ENCODE measurements at places on chromosomes 1 and 21.

GRCh38 chr1:84619383-84620102 is 45.3 kb upstream of the CTBS start:
- DNase-seq, result peak; percentile 44

GRCh38 chr1:11105586-11105985 is 5.9 kb upstream of the EXOSC10 start:
- no peak for DNase-seq

GRCh38 chr21:32844653-32845436 is 73.3 kb upstream of the PAXBP1 start:
- DNase-seq, result no peak

DNA sequence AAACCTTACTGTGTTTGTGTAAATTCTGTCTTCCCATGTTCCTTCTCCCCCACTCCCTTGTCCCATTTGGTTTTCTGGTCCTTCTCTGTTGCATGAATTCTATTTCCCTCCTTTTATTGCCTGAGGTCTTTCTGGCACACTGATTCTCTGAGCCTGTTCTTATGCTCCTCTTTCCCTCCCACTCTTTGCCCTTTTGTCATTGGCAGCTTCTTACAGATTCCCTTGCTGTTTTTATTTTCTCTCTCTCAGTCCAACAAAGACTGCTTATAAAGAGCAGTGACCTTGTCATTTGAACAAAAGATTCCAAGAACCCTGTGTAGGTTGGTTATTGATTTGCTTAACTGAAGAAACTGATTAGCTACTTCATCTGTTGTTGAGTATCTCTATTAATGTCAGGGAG is 49.7 kb downstream of the GPR52 start:
- no peak for DNase-seq

GRCh38 chr1:14553711-14554110 is 44.8 kb upstream of the KAZN start:
- DNase-seq, result no peak

GRCh38 chr1:206066479-206067171 is 13.7 kb downstream of the RHEX start:
- no peak for DNase-seq

DNA sequence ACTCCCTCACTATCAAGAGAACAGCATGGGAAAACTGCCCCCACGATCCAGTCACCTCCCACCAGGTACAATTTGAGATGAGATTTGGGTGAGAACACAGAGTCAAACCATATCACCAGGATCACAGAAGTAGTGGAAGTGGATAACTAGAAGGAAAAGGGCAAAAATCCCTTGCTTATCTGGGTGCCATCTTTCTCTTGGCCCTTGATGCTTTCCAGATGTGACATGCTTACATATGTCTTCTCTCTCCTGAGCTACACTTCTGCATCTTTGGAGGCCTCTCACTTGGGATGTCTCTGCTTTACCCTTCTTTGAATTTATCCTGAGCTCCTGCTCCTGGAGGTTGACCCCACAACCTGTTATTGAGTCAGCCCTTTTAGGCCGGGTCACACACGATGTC is 57.6 kb upstream of the APOBEC4 start:
- DNase-seq, result no peak

- no peak for DNase-seq
Measured at GRCh38 chr21:15728046-15728445, 1.7 kb upstream of the USP25 start.

DNA sequence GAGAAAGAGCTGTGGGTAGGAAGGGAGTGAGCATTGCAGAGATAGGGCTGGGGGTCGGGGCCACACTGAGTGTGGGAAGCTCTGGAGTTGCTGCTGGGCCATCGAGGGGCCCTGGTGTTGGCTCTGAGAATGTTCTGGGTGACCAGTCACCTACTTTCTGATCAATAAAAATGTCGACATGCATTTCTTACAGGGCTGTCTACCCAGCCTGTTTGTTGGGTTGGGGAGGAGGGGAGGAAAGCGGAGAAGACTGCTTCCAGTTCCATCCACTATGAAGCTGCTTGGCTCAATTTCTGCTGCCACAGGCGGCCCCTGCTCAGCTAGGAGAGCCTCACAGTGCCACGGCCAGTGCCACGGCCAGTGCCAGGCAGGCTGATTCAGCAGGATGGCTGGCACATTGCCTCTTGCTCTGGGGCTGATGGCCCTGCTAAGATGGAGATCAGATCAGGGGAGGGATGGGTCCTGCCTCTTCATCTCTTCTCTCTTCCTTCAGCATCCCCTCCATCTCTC is 3.0 kb upstream of the PADI3 start:
- no peak for DNase-seq

GRCh38 chr1:212525479-212526110 is 83.0 kb upstream of the ATF3 start:
- DNase-seq, result no peak

GRCh38 chr1:88401313-88401712 is 282.8 kb upstream of the PKN2 start:
- DNase-seq, result no peak

DNA sequence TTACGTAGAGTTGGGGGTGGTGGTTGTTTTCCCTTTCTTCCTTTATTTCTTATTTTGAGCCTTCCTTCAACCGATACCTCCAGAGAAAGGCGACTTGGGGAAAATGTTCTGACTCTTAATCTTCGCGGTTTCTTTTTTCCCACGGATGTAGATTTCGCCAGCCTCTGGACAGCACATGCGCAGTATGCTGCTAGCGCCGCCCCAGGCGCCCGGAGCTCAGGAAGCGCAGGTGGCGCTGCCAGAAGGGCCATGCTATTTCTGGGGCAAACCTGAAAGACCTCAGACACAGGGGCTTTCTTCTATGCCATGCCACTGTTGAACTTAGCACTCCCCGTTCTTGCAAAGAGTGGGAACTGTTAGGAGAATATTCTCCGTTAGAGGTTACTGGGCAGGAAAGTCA is 392.1 kb downstream of the KIF26B start:
- DNase-seq, result no peak

- DNase-seq, result no peak
Measured at GRCh38 chr1:175817445-175817844, 74.0 kb upstream of the TNR start.

DNA sequence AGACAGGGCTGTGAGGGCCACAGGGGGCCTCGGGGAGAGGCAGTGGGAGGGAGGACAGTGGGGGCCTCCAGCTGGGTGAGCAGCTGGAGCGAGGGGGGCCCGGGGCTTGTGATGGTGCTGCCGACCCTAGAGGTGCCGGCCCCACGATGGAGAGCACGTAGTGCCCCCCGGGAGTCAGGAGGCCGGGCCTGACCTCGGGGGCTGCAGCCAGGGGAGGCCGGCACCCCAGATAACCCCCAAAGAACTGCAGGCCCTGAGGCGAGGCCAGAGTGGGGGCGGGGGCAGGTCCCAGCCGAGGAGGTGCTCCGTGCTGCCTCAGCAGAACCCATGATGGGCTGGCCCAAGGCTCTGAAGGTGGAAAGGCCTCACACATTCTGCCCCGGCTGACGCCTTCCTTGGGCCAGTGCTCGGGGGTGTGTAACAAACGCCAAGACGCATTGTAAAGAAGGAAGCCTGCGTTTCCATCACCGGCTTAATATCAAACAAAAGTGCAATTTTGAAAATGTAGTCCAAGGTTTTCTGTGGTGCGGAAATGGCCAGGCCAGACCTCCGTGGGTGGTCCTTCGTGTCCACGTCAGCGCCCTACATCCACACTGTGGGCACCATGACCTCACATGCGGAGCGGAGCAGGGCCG is 55.2 kb downstream of the COL6A1 start:
- no peak for DNase-seq

GRCh38 chr1:113958691-113959090 is 20.6 kb upstream of the OLFML3 start:
- no peak for DNase-seq

DNA sequence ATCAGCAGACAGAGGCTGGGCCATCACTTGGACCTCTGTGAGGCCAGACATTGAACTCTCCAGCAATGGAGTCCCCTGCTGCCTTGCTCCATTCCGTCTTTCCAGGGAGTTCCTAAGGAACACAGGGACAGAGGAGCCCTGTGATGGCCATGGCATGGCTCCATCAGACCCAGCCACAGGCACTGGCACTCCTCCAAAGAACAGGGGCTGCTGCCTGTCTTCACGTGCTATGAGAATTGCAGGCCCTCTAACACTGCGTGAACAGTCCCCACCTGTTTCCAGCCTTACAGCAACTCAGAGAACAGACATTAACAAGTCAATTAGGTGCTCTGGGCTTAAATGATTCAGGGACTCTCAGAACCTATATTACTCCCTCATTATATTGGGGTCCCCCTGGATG is 140.8 kb downstream of the ASTN1 start:
- no peak for DNase-seq

GRCh38 chr1:59041646-59042277 is 255.1 kb upstream of the FGGY start:
- no peak for DNase-seq

GRCh38 chr21:16476056-16476825 is 746.5 kb downstream of the USP25 start:
- DNase-seq, result no peak

DNA sequence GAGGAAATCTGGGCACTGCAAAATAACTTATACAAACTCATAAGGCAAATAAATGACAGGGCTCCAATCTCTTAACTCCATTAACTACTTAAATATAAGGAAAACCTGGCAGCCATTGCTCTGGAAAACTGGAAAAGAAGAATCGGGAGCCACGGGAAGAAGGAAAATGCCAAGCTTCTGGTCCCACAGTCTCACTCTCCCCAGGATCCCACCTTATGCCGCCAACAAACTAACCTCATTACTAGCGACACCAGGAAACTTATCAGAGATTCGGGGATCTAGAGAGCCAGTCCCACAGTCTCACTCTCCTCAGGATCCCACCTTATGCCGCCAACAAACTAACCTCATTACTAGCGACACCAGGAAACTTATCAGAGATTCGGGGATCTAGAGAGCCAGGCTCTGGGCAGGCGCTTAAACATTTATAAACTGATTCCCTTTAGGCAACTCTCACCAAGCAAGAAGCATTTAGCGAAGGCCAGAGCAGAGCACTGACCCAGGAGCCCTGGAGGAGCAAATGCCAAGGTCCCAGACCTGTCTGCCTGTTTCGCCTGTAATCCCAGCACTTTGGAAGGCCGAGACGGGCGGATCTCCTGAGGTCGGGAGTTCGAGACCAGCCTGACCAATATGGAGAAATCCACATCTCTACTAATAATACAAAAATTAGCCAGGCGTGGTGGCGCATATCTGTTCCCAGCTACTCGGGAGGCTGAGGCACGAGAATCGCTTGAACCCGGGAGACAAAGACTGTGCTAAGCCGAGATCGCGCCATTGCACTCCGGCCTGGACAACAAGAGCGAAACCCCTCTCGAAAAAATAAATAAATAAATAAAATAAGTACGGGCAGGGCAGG is 720 bp downstream of the PSMB2 start:
- DNase-seq, result no peak

- no peak for DNase-seq
Measured at GRCh38 chr21:45747802-45748445, 104.4 kb downstream of the PCBP3 start.

DNA sequence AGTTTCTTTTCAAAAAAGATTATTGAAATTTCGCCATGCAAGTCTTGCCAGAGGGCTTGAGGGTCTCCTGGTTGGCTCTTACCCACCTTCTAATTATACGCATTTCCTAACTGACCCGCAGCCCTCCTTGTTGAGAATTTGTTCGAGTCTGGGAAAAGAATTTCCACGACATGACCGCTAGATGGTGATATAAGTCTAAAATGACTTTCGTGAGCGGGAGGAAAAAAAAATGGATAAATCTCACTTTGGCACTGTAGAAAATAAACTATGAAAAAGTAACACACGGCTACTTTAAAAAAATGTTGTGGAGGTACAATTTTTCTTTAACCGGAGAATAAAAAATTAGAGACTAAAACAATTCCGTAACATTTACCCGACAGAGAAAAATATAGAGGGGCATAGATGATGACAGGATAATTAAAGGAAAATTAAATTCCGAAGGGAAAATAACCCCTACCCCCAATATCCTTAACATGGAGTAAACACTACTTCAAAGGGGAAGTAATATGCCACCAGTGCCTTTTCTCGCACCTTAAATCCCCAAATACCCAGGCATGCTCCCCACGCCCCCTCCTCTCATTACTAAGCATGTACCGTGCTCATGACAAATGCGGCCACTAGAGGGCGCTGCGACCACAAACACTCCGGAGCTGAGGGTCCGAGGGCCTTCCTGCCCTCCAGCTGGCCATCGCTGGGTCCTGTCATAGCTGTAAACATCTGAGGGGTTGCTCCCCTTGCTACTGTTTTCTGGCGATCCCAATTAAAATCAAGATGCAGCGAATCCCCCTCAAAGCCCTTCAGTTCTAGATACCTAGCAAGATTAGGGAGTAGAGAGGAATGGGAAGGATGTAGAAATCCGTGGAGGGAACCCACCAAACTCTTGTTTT is 266.9 kb downstream of the ASTN1 start:
- DNase-seq, result peak; percentile 42

DNA sequence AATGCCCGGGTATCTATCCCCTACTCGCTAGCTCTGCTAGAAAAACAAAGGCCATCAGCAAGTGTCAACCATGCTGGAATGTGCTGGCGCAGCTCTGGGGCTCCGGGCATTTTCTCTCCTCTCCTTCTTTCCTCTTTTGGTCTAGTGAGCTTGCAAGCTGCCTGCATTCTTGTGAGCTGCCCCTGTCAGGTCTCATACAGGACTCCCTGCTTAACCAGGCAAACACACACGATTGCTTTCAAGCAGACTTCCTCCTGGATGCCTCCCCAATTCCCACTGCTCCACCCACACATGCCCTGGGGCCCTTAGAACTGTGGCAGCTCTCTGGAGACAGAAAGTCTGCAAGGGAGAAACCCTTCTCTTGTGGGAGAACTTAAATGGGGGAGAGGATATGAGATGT is 35.7 kb upstream of the SUCO start:
- DNase-seq, result no peak
